ENCODE measurements at places on chromosomes 3 and 15.

DNA sequence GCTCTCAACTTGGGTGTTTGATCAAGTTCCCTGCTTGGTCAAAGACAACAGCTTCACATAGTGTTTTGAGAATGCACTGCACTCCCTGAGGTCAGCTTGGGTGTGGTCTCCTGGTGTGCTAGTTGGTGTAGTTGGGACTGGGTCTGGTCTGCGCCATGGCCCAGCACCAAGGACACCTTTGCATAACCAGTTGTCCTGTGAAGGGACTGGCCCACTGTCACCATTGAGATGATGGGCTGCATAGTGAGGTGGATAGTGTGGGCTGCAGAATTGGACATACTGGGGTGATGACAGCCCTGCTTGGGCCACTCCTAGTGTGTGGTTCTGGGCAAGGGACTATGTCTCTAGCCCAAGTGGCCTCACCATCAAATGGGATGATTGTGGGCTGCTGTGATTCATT lies 9.5 kb downstream of the RPSA start:
- no peak for DNase-seq

GRCh38 chr3:59285560-59285959 lies 235.7 kb upstream of the CFAP20DC start:
- no peak for DNase-seq

DNA sequence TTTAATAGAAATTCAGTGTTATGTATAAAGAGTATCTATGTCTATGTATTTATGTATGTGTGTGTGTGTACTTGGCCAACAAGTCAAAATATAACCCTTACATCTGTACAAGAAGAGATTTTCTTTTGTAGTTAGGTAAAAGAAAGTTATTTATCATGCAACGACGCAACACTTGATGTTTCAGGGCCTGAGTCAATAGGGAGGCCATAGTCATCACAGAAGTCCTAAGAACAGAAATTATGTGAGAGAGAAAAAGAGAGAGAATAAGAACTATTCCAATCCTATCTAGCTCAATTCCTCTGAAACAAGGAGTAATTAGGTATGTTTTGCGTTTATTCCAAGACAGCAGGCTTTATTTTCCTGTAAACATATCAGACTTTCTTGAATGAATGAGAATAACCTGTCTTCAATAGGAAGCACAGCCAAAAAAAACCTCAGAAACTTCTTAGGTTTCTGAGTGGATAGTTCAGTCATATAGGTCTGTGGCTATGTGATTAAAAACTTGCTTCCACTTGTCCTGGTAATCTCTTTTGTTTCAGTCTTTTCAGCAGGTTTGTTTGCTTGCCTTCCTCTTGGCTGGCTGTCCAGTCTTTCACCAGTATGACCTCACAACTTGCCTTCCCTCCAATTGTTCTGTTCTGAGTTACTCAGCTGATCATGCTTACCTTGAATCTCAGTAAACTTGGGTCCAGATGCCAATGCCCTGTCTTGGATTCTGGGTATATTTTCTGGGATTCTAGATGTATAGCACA lies 382.4 kb upstream of the GBE1 start:
- no peak for DNase-seq

GRCh38 chr15:68463444-68463843 lies 31.5 kb upstream of the ITGA11 start:
- no peak for DNase-seq

DNA sequence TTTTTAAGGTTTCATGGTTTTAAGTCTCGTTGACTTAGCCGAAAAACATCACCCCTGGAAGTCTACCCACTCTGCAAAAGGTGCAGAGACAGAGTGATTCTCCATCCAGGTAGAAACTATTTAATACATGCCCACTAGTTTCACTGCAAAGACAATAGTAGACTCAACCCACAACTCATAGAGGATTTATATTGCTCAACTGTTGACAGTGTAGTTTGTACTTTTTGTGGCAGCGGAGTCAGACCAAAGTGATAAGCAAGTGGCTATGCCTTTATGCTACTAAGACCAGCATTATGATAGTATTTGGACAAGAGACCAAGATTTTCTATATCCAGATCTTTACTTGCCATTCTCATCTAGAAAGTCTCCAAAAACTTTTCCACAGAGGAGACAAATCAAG lies 98.8 kb upstream of the ZBTB20 start:
- no peak for DNase-seq

DNA sequence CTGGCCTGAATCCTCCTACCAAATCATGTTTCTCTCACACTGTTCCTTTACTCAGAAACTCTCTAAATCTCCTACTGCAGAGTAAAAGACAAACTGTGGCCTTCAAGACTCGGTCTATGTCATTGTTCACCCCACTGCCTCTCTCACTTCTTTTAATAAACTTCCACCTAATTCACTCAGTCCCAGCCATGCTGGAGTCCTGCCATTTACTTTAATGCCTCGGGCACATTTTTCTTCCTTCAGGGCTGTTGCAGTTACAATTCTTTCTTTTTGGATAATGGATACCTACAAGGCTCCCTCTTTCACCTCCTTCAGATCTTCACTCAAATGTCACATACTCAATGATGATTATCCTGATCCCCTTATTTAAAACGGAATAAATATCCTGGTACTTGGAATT lies 955.6 kb downstream of the ROBO1 start:
- DNase-seq, result no peak

DNA sequence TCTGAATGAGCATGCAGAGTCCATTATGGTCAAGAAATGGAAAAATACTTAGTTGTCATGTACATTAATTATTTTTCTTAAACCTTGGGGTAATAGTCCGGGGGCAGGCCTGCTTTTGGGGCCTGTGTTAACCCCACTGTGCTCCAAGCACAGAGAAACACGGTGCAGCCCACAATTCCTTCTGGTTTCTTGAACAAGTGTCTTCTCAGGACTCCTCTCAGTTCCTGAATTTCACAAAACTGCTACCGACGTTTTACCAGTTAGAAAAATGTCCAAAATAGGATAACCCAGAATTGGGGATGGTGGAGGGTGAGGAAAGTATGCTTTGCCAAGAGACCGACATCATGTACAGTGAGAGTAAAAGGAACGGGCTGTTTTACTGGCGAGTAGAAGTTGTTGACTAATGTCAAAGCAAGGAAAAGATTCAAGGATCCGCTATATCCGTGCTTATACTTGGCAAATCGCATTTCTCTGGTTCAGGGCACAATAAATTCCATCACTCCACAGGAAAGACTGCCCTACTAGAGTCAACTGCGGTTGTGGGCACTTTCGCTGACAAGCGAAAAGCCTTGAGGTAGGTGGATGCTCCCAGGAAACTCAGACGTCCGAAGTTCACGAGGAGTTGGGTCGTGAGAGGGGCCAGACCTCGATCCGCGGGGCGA lies 495 bp upstream of the NXPE3 start:
- DNase-seq, result no peak

GRCh38 chr3:195271410-195272243 lies 668 bp upstream of the XXYLT1 start:
- peak; percentile 96 for DNase-seq

DNA sequence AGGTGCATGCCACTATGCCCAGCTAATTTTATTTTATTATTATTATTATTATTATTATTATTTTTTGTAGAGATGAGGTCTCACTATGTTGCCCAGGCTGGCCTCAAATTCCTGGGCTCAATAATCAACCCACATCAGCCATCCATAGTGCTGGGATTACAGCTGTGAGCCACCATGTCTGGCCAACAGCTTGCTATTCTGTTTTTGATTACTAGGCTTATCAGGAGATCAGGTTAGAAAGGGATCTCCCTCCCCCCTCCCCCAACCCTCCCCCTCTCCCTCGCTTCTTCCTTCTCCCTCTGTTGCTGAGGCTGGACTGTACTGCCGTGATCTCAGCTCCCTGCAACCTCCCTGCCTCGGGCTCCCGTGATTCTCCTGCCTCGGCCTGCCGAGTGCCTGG lies 8.6 kb downstream of the CLN6 start:
- DNase-seq, result no peak

GRCh38 chr3:64975147-64975546 lies 287.3 kb upstream of the ADAMTS9 start:
- no peak for DNase-seq

GRCh38 chr3:177852001-177852807 lies 654.9 kb upstream of the TBL1XR1 start:
- no peak for DNase-seq

- no peak for DNase-seq
These were observed 221.6 kb downstream of the TBC1D2B start for GRCh38 chr15:77855871-77856270.

DNA sequence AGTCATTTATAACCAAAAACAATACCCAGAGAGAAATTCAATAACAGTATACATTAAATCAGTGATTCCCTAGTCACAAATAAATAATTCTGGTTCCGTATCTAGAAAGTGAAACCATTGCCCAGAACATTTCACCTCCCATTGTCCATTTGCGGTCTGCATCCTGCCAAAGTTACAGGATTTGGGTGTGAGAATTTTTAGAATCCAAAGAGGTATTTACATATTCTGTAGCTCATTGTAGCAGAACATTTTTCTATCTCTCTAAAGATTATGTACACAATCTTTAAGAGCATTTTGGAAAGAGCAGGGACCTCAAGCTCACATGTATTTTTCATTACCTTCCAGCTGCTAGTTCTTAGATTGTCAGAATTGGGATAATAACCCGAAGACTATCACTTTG lies 261.6 kb downstream of the CHL1 start:
- no peak for DNase-seq

DNA sequence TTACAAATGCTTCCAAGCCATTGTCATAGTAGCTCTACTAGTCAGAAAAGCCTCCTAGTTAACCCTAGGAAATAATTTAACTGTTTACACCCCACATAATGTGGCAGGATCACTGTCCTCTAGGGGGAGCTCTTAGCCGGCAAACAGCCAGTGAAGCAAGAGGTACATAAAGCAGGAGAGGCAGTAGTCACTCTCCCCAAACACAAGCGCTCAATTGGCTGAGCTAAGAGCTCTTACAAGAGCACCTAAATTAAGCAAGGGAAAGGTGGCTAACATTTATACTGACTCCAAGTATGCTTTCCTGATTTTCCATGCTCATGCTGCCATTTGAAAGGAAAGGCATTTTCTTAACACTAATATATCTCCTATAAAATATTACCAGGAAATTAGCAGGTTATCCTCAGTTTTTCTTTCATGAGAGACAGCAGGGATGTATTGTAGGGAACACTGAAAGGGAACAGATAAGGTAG lies 37.6 kb downstream of the NCEH1 start:
- peak; percentile 65 for DNase-seq

- no peak for DNase-seq
These were observed 83.9 kb upstream of the CDAN1 start for GRCh38 chr15:42820811-42821210.

DNA sequence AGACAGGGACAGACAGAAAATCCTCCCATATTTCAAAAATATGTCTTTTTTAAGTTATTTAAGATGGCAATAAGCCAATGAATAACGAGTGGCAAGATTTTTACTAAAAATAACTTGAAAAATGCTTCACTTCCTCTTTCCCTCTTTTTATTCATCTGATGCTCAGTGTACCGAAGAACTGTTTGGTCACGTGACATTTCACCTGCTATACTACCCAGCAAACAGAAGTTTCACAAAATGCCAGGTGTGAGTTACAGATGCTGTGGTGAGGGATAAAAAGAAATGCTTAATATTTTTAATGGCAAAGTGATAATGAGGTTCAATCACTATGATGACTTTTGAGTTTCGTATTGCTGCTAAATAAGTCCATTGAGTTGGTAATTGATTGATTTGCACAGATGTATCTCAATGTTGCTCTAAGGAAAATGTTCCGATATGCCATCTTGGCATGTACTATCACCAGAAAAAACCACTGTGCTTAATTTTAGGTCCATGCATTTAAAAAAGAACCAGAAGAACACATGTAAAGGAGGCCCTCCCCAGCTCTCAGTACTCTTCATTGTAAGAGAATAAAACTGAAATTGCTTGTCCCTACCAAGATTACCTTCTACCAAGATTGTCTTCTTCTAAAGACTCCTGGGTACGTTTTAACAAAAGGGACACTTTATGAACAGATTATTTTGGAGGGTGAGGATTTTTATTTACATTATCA lies 26.0 kb upstream of the SEC62 start:
- DNase-seq, result no peak

DNA sequence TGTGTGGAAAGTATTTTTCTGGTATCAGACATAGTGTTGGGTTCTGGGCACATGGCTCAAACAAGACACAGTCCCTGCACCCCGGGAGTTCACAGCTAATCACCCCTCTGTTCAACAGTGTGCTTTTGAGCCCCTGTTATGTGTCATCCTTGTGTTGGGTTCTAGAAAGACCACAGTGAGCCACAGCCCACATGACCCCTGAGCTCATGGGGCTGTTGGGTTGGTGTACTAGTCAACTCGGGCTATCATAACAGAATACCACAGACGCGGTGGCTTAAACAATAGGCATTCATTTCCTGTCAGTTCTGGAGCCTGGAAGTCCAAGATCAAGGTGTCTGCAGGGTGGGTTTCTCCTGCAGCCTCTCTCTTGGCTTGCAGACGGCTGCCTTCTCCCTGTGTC lies 100.0 kb downstream of the DNAJB8 start:
- no peak for DNase-seq

GRCh38 chr3:133486658-133487057 lies 86.8 kb downstream of the BFSP2 start:
- no peak for DNase-seq

GRCh38 chr3:36969540-36970432 lies 23.1 kb downstream of the EPM2AIP1 start:
- peak; percentile 40 for DNase-seq

DNA sequence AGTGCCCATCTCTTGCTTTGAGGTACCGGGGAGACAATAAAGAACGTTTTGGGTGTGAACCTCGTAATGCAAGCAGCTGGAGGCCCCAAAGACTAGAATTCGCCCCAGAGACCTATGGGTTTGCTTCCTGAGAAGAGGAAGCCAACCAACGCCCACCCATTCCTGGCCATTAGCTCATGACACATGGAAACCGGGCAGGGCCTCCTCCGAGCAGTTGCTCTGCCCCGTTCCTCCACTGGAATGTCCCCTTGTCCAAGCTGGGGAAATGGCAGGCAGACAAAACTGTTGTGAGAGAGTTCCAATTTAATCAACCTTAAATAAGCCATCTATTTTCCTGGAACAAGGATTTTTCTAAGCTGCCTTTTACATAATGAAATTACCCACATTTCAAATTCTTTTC lies 250.9 kb upstream of the IGF1R start:
- DNase-seq, result no peak

GRCh38 chr15:69578787-69579583 lies 126.4 kb downstream of the RPLP1 start:
- DNase-seq, result no peak

DNA sequence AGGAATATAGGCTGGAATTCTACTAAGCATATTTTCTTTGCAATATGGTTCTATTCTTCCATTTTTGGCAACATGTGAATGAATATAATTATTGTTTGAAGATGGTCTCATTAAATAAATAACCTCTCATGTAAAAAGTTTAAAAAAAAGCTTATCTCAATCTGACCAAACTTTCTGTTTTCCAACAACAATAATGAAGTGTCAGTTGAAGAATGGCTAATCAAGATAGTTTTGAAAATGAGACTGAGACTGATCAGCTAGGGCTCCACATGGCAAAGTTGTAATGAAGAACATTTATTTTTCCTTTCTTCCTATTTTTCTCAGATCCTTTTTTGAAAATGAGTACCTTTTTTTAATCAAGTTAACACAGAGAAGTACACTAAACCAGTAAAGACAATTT lies 117.4 kb downstream of the GALK2 start:
- no peak for DNase-seq
